Dorsolateral prefrontal cortex (tissue), 122 donors: ENCODE measurements at places on chromosomes 11 and 22. TPM values are rescaled to one million over a fixed set of nuclear protein-coding genes. Genes with fewer than 3 reads are reported as not detected.

DNA sequence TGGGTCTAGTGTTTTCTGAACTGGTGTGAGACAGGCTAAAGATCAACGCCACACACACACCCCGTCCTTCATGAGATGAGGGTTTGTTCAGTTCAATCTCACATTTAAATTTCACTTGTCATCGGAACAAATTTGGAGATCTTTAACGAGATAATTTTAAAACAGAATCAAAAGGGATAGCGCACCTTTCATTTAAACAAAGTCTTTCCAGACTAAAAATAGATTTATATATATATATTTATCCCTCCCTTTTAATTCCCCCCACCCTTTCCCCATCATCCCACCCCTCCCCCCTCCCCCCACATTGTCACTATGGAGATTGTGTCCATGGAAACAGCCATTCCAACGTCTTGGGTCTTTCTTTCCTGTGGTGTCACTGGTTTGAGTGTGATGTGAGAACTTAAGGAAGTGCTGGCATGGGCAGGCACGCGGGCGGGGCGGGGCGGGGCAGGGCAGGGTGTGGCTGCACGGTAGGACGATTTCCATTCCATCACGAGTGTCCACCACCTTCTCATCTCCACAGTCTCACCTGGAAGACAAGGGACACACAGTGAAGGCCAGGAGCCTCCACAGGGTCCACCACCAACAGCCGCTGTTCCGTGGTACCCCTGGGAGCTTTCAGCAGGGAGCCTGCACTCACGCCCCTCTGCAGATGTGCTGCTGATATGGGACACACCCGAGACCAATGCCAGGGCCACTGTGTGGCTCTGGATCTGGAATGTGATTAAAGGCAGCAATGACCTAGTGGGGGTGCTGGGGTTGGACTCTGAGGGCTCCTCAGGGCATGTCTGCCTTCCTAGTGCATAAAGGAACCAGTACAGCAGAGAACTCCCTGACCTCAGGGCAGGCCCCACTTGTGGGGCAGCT is 30.5 kb upstream of the CYP2D6 start:
- DNase-seq: no peak

- DNase-seq: no peak
Observed at GRCh38 chr11:125410091-125410490, 86.0 kb downstream of the FEZ1 start.

GRCh38 chr22:17369439-17370025 is at the start of gene CECR2:
CECR2 (plus strand) TSS chr22:17369460; CDS start chr22:17369784, 324 bp downstream.
- peak; percentile 47 for DNase-seq

DNA sequence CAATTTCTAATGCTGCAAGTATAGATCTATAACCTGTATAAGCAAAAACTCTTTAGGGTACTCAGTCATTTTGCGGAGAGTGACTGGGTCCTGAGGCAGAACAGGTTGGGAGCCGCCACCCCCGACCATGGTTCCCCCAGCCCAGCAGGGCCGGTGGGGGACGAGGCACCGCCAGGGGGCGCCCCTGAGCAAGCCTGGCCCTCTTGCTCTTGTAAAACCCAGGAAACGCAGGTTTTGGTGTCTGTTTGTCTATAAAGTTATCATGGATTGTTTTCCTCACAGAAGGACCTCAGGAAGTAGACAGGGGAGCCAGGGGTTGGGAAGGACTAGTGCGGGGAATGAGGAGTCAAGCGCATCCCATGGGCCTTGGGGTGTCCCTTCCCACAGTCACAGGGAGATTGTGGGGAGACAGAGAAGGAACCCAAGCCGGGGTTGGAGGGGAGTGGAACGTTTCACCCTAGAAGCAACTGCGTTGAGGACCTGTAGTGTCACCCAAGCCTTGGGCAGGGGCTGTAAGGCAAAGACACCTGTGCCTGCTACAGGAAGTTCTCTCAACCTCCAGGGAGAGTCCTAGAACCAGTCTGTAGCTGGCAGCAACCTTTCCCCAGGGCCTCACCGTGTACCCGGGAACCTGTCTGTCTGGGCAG is 26.4 kb downstream of the KCTD17 start:
- DNase-seq: peak; percentile 39

GRCh38 chr11:1876361-1877063 is 15.2 kb downstream of the PRR33 start:
- DNase-seq: peak; percentile 13

- no peak for DNase-seq
Observed at GRCh38 chr22:44585559-44586350, 87.7 kb upstream of the RTL6 start.

GRCh38 chr11:93529707-93530467 is 13.3 kb downstream of the SMCO4 start:
- DNase-seq: no peak

DNA sequence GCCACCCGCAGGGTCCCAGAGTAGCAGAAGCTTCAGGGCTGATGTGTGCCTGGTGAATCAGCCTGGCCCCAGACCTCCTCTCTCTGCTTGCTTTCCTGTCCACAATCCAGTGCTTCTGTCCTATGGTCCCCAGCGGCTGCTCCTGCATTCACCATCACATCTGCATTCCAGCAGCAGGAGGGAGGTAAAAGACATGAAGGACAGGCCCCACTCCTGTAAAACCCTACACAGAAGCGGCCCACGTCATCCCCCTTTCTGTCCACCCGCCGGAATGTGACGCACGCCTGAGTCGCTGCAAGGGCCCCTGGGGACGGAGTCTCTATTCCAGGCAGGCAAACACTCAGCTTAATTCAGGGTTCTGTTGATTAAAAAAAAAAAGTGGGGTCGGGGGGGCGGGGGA is 58.3 kb downstream of the CDKN1C start:
- no peak for DNase-seq

DNA sequence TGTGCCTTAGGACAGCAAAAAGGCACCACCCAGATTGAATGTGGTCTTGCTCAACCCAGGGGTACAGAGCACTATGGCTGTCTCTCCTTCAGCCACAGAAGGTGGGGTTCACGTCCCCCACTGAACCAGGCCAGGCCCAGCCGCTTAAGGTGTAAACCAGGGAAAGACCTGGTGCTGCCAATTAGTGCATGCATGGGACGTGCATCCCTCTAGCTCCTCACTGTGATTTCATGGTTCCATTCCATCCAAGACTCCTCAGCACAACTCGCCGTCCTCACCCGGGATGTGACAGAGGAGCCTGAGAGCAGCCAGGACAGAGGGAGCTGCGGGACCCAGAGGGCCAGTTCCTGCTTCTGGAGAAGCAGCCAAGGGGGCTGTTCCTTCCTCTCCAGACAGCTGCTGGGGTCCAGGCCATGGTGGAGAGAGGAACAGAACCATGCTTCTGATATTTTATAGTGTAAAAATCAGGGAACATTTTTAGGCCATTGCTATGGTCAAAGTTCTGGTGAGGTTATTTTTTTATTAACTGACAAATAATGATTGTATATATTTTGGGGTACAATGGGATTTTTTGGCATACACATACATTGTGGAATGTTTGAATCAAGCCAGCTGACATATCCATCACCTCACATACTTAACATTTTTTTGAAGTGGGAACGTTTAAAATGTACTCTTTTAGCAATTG is 492.2 kb upstream of the B3GAT1 start:
- DNase-seq: no peak

DNA sequence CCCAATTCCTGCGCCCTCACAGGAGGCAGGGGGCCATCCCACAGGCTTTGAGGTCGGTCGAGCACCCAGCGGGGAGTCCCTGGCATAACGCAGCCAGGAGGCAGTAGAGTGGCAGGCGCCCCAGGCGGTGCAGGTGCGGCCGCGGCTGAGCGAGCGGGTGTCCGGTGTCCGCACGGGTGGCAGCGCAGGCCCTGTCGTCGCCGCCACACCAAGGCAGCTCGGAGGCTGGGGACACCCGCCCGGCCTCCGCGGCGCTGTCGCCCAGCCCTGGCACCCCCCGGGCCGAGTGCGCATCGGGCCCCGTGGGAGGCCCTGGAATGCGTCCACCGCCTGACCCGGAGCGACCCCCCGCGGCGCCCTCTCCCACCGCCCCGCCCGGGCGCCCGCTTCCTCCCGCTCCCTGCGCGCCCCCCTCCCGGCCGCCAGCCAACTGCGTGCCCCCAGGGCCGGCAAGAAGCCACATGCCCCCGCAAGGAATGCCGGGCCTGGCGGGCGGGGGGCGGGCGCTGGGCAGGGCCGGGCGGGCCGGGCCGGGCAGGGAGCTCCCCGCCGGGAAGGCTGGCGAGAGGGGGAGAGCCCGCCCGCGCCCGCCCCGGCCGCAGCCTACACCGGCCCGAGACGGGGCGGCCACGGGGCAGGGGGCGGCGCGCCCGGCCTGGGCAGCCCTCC is 33.9 kb downstream of the PRDM11 start:
- DNase-seq: peak; percentile 53

- DNase-seq: no peak
Observed at GRCh38 chr11:71402878-71403277, 45.3 kb downstream of the DHCR7 start.

- peak; percentile 10 for DNase-seq
Observed at GRCh38 chr11:2262301-2263070, 7.9 kb downstream of the ASCL2 start.

- DNase-seq: no peak
Observed at GRCh38 chr11:8070417-8071115, 10.4 kb upstream of the TUB start.

DNA sequence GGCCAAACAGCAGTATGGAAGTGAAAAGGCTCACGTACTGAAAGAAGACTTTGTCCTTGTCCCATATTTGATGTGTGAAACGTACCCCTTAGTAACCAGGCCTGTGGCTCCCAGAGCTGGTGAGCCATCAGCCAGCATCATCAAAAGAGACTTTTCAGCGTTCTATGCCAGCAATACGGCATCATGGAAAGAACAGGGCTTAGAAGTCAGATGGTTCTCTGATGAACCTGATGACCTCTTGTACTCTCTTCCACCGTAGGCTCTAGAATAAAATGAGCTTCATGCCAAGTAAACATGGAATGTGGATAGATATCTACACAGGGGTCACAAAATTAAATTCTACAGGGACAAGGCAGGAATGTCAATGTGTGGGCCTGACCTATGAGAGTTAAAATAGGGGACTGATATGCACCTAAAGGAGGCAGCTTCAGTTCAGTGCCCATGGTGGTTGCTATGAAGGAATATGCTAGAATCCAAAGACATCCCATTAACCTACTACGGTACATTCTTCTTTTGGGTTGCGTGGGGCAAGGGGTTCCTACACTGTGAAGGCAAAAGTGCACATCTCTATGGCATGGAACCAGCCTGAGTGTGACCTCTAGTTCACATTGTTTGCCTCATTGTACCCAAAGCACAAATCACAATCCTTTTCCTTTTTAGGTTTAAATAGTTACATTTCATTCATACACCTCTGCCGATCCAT is 130.6 kb downstream of the ETS1 start:
- no peak for DNase-seq

GRCh38 chr22:36036167-36036624 is 7.6 kb upstream of the RBFOX2 start:
- DNase-seq: no peak

- DNase-seq: no peak
Observed at GRCh38 chr22:19826619-19826950, 28.1 kb downstream of the GNB1L start.

GRCh38 chr11:221998-222789 is 13.9 kb downstream of the SIRT3 start:
- DNase-seq: peak; percentile 41

- DNase-seq: no peak
Observed at GRCh38 chr11:70319396-70320076, 49.0 kb downstream of the PPFIA1 start.

- no peak for DNase-seq
Observed at GRCh38 chr22:48181263-48181955, 1419.0 kb downstream of the TBC1D22A start.

DNA sequence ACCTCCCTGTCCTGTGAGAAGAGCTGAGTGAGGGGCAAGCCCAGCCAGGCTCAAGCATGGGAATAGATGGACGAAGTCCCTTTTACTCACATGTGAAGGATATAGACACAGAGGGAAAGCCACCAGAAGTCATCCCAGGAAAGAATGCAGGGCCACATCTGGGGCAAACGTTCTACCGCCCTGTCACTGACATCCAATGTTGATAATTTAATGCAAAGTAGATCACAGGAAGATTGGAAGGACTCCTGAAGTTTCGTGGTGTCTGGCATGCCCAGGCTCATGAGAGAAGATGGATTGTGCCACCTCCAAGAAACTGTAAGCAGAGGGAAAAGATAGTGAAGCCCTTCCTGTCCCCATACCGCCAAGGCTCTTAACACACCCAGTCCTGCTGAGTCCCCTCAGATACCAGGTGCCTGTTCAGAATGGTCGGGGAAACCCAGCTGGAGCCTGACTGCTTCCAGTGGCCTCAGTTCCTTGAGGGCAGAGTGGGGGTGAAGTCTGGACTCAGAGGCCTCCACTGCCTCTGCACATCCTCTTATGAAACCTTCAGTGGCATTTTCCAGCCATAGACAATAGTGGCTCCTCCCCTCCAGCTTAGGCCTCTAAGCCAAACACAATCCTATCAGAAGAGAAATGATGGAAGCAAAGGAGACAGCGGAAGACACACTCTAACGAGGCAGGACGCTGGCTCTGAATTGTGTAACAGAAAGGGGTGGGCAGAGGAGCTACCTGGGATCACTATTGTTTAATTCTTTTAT is 7.5 kb upstream of the STK33 start:
- no peak for DNase-seq

GRCh38 chr11:7982582-7983119 is 4.5 kb upstream of the EIF3F start:
- no peak for DNase-seq

- no peak for DNase-seq
Observed at GRCh38 chr11:112563808-112564207, 303.1 kb upstream of the PLET1 start.

- no peak for DNase-seq
Observed at GRCh38 chr11:106724293-106724892, 293.9 kb downstream of the GUCY1A2 start.

GRCh38 chr22:42799461-42800405 is 57.3 kb downstream of the ARFGAP3 start:
- no peak for DNase-seq

DNA sequence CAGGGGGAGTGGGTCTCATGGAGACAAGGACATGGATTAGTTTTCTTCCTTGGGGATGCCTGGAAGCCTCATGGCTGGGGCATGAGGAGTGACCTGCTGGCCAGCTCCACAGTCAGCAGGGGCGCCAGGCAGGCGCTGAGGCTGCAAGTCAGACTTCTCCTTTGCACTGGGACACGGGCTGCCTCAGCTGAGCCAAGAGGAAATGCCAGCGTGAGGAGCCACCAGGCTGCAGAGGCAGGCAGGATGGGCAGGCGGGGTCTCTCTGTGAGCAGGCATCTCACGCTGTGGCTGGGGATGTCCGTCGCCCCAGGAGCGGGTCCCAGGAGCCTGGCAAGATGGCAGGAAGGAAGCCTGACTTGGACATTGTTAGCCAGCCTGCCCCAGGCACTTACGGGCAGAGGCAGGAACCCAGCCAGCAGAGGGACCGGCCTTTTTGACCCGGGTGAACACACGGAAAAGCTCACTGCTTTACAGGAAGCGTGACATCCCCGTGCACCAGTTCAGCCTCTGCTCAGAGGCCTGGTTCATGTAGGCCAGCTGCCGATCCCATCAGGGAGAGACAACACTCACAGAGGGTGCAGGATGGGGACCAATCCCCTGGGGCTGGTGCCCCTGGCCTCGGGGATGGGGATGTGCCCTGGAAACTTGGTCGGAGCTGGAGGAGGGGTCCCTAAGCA is 10.2 kb downstream of the GNB1L start:
- peak; percentile 61 for DNase-seq

GRCh38 chr11:34860034-34860433 is 56.1 kb downstream of the APIP start:
- no peak for DNase-seq

Gene FGF4
- total RNA-seq: not detected

Gene SEPTIN5
- 312 TPM for total RNA-seq

Gene CASP12
- total RNA-seq: 0.73 TPM

Gene CEP126
- 22.7 TPM for total RNA-seq

Gene SLC25A22
- total RNA-seq: 106 TPM

Gene CNTF
- total RNA-seq: 4.4 TPM

Gene POLA2
- total RNA-seq: 9.7 TPM

Gene DEFB131B
- not detected for total RNA-seq

Gene TMPRSS5
- total RNA-seq: 12.1 TPM

Gene C22orf31
- total RNA-seq: 0.60 TPM
